ENCODE measurements at places on chromosomes 13 and 19.
A peak's percentile ranks its signal among the peaks of the same experiment; 100 is the strongest.

- no peaks in the 10 kb centered on the region for H3K4me1 ChIP-seq
- no peaks in the 10 kb centered on the region for H3K36me3 ChIP-seq
- H3K4me3 ChIP-seq: no peak overlapping the region
- no peak for DNase-seq
- no peak overlapping the region for H3K27ac ChIP-seq
Observed at GRCh38 chr13:76286178-76286577, 600.0 kb downstream of the KCTD12 start.

GRCh38 chr13:94408314-94409036 is 71.0 kb downstream of the DCT start:
- no peak for DNase-seq
- H3K27me3 ChIP-seq: peaks cover 4% of the 10 kb centered on the region
- no peaks in the 10 kb centered on the region for H3K36me3 ChIP-seq
- H3K27ac ChIP-seq: no peak overlapping the region
- no peaks in the 10 kb centered on the region for H3K4me1 ChIP-seq

- H3K27ac ChIP-seq: no peak overlapping the region
- no peaks in the 10 kb centered on the region for H3K36me3 ChIP-seq
- no peak for DNase-seq
Observed at GRCh38 chr13:30869491-30869890, 36.6 kb upstream of the MEDAG start.

GRCh38 chr19:5966215-5966614 is 11.7 kb downstream of the RANBP3 start:
- peaks cover 92% of the 10 kb centered on the region for H3K4me1 ChIP-seq
- H3K36me3 ChIP-seq: no peaks in the 10 kb centered on the region
- no peak for DNase-seq
- peak overlapping the region; percentile 42 for H3K4me3 ChIP-seq

GRCh38 chr13:97015661-97016350 is 21.5 kb upstream of the OXGR1 start:
- H3K36me3 ChIP-seq: peaks cover 3% of the 10 kb centered on the region
- no peak overlapping the region for H3K4me3 ChIP-seq
- H3K27me3 ChIP-seq: peaks cover 42% of the 10 kb centered on the region
- peaks cover 7% of the 10 kb centered on the region for H3K4me1 ChIP-seq
- DNase-seq: no peak

DNA sequence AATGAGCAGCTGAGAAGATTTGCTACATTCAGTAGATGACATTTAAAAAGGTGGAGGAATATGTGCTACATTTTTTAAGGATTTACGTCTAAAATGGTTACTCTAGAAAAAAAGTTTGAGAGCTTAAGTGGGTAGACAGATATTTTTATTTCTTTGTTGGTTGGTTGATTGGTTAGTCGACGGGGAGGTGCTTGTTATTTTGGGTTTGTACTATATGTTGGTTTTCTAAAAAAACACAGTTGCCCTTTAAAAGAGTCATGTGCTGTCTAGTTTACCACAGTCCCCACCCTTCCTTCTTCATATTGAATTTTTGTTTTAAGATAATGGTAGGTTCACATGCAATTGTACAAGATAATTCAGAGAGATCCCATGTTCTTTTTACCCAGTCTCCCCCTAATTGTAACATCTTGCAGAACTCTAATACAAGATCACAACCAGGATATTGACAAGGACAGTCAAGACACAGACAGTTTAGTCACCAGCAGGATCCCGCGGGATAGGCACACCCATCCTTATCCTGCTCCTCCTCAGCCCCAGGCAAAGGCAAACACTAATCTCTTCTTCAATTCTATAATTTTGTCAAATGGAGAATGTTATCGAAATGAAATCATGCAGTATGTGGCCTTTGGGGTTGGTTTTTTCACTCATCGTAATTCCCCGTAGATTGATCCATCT is 171.4 kb downstream of the FOXO1 start:
- H3K4me3 ChIP-seq: peak overlapping the region; percentile 83
- H3K36me3 ChIP-seq: no peaks in the 10 kb centered on the region
- H3K27me3 ChIP-seq: no peaks in the 10 kb centered on the region
- H3K4me1 ChIP-seq: peaks cover 84% of the 10 kb centered on the region

GRCh38 chr13:75647126-75647784 is 11.1 kb downstream of the LMO7 start:
- no peaks in the 10 kb centered on the region for H3K27me3 ChIP-seq
- H3K4me3 ChIP-seq: no peak overlapping the region
- peaks cover 5% of the 10 kb centered on the region for H3K36me3 ChIP-seq
- no peak for DNase-seq
- H3K4me1 ChIP-seq: peaks cover 7% of the 10 kb centered on the region
- no peak overlapping the region for H3K27ac ChIP-seq

DNA sequence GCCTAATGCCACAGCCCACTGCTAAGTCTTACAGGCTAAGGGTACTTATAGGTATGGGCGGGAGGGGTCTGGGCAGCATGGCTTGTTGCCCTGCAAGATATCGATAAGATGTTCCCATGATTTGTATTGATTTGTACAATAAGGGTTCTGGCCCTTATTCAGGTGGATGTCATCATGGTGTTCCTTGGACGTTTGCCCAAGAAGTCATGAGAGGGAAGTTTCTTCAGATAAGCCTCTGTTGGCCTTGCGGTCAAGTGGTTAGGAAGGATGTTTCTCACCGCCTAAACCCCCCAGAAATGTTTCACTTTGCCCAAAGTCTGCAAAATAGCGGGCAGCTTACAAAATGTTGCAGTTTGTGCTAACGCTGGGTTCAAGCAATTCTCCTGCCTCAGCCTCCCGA is 7.3 kb downstream of the PARP4 start:
- no peak for DNase-seq
- peaks cover 39% of the 10 kb centered on the region for H3K4me1 ChIP-seq
- no peaks in the 10 kb centered on the region for H3K36me3 ChIP-seq
- no peak overlapping the region for H3K4me3 ChIP-seq
- H3K27ac ChIP-seq: no peak overlapping the region
- H3K27me3 ChIP-seq: no peaks in the 10 kb centered on the region

DNA sequence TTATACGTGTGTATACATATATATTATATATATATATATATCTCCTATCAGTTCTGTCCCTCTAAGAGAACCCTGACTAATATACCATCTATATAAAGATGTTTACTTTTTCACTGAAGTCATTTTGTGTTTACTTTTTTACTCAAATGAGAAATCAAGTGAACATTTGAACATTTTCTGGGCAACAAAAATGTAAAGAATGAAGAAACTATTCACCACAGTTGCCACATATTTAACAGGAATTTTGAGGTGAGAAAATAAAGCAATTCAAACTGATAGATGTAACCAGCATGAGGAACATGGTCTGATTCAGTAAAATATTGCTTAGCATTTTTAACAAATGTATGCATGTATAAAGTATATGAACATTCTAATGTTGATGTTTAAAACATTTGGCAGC is 299.2 kb upstream of the KLHL1 start:
- H3K36me3 ChIP-seq: no peaks in the 10 kb centered on the region
- no peak overlapping the region for H3K4me3 ChIP-seq
- no peak overlapping the region for H3K27ac ChIP-seq
- H3K27me3 ChIP-seq: no peaks in the 10 kb centered on the region

DNA sequence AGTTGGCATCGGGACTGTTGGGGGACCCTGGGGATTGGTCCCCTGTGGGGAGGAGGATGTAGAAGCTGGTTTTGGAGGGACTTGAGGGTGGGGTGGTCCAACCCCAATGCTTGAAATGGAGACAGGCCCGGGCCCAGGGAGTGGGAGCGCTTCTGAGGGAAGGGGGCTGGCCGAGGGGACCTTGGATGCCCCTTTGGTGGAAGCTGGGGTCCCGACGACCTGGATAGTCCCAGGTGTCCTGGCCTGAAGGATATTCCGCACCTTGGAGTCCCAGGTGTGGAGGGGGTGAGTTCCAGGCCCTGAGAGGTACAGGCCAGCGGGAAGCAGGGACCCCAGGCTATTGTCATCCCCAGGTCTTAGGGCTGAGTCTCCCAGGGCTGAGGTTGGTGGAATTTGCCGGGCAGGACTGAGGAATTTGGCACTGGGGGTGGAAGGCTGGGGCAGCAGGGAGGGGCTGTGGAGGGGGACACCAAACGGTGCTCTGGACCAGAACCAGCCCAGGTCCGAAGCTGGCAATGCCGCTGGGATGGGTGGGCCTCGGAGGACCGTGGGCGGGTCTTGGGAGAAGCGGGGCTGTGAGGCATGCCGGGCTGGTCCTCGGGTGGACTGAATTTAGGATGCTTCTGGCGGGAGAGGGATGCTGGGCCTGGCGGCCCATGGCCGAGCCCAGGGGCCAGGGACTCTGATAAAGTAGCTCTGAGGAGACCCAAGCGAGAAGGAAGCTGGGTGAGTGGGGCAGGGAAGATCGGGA is 1.8 kb downstream of the HDGFL2 start:
- peaks cover 15% of the 10 kb centered on the region for H3K4me1 ChIP-seq
- no peaks in the 10 kb centered on the region for H3K27me3 ChIP-seq
- peaks cover 27% of the 10 kb centered on the region for H3K36me3 ChIP-seq
- no peak for DNase-seq
- H3K4me3 ChIP-seq: peak overlapping the region; percentile 90
- peak overlapping the region; percentile 78 for H3K27ac ChIP-seq

- H3K4me1 ChIP-seq: no peaks in the 10 kb centered on the region
- H3K27ac ChIP-seq: no peak overlapping the region
- no peak overlapping the region for H3K4me3 ChIP-seq
- DNase-seq: no peak
- H3K27me3 ChIP-seq: no peaks in the 10 kb centered on the region
Observed at GRCh38 chr19:20863176-20863575, 59.9 kb upstream of the ZNF85 start.

DNA sequence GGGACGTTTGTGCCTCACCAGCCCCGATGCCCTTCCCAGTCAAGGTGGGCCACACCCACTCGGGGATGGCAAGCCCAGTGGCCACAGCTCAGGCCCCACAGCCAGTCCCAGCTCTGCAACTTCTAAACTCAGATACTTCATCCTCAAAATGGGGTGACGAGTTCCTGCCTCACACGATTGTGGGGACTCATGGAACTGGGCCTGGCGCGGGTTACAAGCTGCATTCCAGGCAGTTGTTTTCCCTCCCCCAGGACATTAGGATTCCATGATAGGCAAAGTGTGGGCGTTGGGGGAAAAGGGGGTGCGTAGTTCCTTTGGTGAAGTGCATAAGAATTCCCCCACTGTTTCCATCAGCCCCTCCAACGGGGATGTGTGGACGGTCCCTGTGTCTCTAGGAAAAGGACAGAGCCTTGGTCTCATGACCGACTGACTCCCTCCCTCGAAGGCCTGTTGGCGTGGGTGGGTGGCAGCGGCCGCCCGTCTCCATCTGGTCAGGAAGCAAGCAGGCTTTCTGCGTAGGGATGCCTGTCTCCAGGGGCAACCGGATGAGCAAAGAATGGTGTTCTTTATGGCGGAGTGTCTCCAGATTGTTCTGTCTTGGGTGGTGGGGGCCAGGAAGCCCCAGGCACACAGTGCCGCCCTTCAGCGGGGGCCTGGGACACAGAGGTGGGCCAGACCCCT is 21.1 kb upstream of the NPAS1 start:
- no peaks in the 10 kb centered on the region for H3K27me3 ChIP-seq
- H3K4me1 ChIP-seq: peaks cover 6% of the 10 kb centered on the region
- no peak overlapping the region for H3K27ac ChIP-seq
- no peaks in the 10 kb centered on the region for H3K36me3 ChIP-seq
- DNase-seq: no peak
- no peak overlapping the region for H3K4me3 ChIP-seq

GRCh38 chr13:24287748-24288287 is 21.6 kb upstream of the C1QTNF9 start:
- H3K4me3 ChIP-seq: no peak overlapping the region
- no peak overlapping the region for H3K27ac ChIP-seq
- H3K4me1 ChIP-seq: peaks cover 12% of the 10 kb centered on the region

GRCh38 chr19:32976223-32976805 is 4.3 kb downstream of the FAAP24 start:
- no peaks in the 10 kb centered on the region for H3K27me3 ChIP-seq
- H3K27ac ChIP-seq: no peak overlapping the region
- peaks cover 10% of the 10 kb centered on the region for H3K4me1 ChIP-seq
- H3K36me3 ChIP-seq: no peaks in the 10 kb centered on the region
- peak; percentile 65 for DNase-seq

DNA sequence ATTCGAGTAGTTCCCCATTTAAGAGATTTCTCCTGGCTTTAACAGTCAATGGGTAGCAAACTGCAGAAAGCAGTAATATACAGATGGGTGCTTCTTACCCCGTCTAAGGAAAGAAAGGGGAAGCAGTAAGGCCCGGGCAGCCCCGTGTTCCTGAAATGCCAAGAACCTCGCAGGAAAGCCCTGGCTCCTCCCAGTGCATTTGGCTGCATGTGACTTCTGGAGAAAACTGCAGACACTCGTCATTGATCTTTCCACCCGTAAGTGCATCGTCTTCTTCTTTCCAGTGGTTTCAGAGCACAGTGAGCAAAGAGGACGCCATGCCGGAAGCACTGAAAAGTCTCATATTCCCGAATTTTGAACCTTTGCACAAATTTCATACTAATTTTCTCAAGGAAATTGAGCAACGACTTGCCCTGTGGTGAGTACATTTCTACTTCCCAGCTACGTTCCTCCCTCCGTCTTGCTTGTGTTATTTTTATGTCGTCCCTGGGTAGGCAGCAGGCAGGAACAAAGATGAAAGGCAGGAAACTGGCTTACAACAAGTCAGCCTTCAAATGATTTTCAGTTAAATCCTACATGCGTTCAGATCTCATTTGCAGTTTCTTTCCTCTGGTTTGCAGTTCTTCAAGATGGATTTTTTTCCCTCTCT is 165.2 kb downstream of the STK24 start:
- H3K27me3 ChIP-seq: peaks cover under 1% of the 10 kb centered on the region
- H3K27ac ChIP-seq: peak overlapping the region; percentile 0
- peak overlapping the region; percentile 81 for H3K4me3 ChIP-seq
- DNase-seq: no peak
- peaks cover 1% of the 10 kb centered on the region for H3K36me3 ChIP-seq
- H3K4me1 ChIP-seq: peaks cover 20% of the 10 kb centered on the region

DNA sequence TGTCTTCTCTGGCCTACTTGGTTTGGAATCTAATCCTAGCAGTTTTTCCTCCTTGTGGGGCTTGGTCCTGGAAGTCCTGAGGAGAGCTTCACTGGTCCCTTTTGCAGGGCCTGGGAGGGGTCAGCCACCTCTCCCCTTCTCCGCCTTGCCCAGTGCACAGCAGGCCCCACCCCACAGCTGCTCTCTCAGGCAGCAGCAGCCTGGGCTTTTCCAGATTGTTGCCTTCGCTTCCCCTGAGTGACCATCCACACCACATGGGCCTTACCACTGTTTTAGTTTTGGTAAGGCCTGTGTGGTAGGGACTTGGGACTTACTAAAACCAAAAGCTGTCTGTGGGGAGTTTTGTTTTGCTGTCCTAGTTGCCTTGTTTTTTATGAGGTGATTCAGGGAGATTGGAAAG is 11.5 kb downstream of the MPHOSPH8 start:
- no peak overlapping the region for H3K27ac ChIP-seq
- H3K27me3 ChIP-seq: no peaks in the 10 kb centered on the region
- H3K36me3 ChIP-seq: peaks cover 25% of the 10 kb centered on the region
- peaks cover 60% of the 10 kb centered on the region for H3K4me1 ChIP-seq
- no peak for DNase-seq
- no peak overlapping the region for H3K4me3 ChIP-seq

- H3K4me3 ChIP-seq: no peak overlapping the region
- no peak for DNase-seq
- no peaks in the 10 kb centered on the region for H3K27me3 ChIP-seq
Observed at GRCh38 chr13:49922301-49922700, 13.8 kb downstream of the SPRYD7 start.

- no peaks in the 10 kb centered on the region for H3K4me1 ChIP-seq
- no peaks in the 10 kb centered on the region for H3K36me3 ChIP-seq
- no peak overlapping the region for H3K4me3 ChIP-seq
Observed at GRCh38 chr13:74168263-74168675, 34.1 kb upstream of the KLF12 start.

All from naive thymus-derived CD8-positive, alpha-beta T cell (primary cell).